ENCODE measurements at places on chromosomes 5 and 9.
A peak's percentile ranks its signal among the peaks of the same experiment; 100 is the strongest.

GRCh38 chr5:32522429-32523143 lies 62.8 kb upstream of the SUB1 start:
- DNase-seq = peak; percentile 90

DNA sequence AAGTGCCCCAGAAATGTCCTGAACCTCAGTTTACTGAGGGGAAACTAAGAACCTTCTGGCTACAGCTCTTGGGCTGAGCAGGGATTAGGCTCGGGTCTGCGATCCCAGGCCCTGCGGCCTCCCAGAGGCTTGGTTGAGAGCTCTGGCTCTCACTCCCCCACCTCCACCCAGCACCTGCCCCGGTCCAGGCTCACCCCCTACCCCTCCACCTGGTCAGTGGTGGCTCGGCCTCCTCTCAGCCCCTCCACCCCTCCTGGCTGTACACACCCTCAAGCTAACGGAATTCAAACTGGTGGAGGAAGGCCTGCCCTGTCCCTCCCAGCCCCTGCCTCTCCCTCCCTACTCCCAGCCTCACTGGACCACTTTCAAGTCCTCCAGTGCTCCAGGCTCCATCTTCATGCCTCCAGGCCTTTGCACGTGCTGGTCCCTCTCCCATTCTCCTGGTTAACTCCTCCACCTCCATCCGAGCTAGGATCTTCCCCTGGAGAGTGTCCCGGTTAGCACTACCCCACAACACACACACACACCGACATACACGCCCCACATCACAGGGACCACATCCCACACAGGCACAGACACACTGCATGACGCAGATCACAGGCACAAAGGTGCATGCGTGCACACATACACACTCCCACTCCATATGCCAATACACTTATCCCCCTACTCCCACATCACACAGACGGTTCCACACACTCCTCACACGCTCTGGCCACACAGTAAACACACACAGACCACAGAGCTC lies 130.9 kb downstream of the C9orf50 start:
- peak; percentile 44 for DNase-seq

DNA sequence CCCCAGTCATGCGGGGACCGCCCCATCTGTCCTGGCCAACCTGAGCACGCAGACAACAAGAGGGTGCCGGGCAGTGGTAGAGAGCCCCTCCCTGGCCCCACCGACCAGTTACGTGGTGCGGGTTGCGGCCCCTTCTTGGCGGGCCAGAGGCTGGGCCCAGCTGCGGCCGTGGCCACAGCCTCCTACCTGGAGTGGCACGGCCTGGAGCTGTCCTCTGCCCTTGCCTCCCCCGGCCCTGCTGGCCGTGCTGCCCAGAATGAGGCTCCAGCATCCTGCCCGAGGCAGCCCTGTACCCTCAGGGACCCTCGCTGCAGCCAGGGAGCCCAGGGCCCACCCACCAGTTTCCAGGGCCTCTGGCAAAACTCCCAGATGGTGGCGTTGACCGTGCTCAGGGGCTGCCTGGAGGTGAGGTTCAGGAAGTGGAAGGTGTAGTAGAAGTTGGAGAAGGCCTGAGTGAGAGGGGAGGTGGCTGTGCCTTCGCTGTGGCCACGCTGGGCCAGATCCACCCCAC lies 5.7 kb downstream of the ENTPD8 start:
- DNase-seq = no peak

DNA sequence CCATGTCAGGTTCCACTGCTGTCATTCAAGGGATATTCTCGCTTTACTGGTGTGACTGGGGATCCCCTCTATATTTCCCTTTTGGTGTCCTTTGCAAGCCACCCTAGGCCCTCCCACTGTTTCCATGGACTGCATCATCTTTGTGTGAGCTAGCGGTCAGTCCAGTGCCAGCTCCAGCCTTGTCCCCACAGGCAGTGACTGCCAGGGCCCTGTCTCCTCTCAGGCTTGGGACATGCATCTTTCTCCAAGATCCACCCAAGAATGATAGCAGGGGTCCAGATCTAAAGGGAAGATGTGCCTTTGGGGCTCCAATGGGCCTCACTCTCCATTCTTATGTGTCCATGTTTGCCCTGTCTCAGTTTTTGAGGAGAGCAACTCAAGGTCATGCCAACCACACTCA lies 37.8 kb upstream of the NXNL2 start:
- DNase-seq = no peak

GRCh38 chr5:89280103-89281037 lies 397.4 kb upstream of the MEF2C start:
- DNase-seq = no peak

GRCh38 chr5:20088361-20088760 lies 100.4 kb upstream of the CDH18 start:
- DNase-seq = no peak

GRCh38 chr9:122954253-122954691 lies 13.5 kb downstream of the RABGAP1 start:
- peak; percentile 74 for DNase-seq

GRCh38 chr5:93503598-93504067 lies 77.4 kb downstream of the NR2F1-AS1 start:
- DNase-seq = peak; percentile 96

DNA sequence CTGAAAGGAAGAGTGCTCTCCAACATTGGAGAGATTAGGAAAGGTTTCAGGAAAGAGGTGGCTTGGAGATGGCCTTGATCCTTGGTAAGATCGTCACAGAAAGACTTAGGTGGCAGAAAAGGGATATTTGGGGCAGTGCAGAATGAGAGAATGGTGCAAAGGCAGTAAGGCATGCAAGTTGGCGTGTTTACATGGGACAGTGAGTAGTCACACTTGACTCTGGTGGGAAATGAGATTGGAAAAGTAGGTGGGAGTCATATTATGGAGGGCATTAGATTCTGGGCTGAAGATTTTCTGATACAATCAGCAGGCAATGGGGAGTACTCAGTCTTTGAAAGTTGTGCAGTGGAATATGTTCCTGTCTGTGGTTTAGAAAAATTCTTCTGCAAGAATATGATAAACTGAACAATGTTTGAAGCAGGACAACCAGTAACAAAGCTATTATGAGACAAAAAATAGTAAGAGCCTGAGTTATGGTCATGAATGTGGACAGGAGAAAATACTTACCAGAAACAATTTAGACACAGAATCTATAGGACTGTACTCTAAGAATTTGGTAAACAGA lies 76.2 kb upstream of the ANKRD55 start:
- DNase-seq = peak; percentile 28

DNA sequence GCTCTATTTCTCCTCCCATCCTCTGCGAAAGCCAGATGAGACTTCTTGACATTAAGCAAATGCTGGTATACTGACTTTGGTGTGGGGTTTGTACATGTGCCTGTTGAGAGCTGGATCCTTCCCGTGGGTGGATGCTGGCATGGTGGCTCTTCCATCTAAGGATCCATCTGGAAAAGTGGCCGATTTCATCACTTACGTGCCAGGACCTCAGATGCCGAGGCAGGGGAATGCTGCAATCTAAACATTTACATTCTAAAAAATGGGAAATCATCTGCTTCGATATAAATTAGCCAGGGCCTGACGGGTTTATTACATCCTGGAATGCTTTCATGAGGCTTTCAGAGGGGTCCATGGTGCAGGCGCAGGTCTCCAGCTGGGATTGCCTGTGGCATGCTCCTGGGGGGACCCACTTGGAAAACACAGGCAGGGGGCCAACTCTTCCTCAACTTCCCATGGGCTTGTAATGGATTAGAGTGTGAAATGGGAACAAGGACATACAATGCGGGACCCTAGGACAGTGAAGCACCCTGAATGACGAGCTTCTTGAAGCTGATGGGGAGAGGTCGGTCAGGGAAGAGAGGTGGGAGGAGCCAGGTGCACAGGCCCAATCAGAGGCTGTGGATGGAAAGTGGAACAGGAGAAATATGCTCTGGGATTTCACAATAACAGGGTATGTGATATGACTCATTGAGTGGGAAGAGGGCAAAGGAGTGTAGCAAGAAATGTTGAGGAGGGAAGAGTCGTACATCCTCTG lies 105.5 kb upstream of the PITX1 start:
- peak; percentile 90 for DNase-seq

DNA sequence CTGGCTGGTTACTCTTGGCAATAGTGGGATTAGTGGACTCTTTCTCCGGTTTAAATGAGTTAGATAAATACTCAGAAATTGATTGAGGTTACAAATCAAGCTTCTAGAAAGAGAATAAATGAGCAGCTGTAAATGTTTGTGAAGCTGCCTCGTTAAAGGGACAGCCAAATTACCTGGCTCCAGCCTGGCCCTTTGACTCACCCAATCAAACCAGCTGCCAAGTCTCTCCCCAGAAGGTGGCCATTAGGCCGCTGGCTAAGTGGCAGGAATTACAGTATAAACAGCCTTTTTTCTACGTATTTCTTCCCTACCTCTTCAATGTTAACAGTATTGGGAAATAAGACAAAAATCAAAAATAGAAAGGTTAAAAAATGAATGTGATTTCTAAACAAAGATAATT lies 46.0 kb upstream of the SRFBP1 start:
- no peak for DNase-seq

- no peak for DNase-seq
These were observed 1.5 kb downstream of the NKD2 start for GRCh38 chr5:1010181-1010510.

- peak; percentile 44 for DNase-seq
These were observed 84.7 kb downstream of the HSD17B3 start for GRCh38 chr9:96217294-96217707.

GRCh38 chr9:114583371-114584155 lies 4.0 kb upstream of the ATP6V1G1 start:
- DNase-seq = no peak

- no peak for DNase-seq
These were observed 24.4 kb upstream of the SMIM15 start for GRCh38 chr5:61186634-61187033.

DNA sequence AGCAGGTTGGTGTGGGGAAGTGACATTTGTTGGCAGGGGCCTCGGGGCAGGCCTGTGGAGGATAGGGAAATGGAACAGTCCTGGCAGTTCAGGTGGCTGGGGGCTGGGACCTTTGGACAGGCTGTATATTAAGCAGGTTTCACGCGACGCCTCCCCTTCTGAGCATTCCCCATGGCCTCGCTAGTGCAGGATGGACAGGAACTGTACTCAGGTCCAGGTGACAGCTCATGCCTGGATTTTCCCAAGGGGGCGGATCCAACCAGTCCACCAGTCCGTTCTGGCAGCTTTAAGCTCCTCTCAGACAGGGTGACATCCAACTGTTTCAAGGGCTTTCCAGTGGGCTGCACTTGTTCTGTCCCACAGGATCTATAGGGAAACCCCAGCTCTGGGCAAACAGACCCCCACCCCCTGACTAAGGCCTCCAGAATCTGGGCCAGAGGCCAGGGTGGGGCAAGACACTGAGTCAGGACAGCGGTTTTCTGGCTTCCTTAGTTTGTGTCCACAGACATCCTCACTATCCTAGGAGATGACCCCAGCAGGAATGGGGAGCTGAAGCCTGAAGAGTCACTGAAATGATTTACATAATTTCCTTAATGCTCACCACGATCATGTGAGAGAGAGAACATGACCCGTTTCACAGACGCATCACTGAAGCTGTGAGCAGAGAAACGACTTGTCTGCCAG lies 20.9 kb downstream of the CSF2 start:
- peak; percentile 89 for DNase-seq

DNA sequence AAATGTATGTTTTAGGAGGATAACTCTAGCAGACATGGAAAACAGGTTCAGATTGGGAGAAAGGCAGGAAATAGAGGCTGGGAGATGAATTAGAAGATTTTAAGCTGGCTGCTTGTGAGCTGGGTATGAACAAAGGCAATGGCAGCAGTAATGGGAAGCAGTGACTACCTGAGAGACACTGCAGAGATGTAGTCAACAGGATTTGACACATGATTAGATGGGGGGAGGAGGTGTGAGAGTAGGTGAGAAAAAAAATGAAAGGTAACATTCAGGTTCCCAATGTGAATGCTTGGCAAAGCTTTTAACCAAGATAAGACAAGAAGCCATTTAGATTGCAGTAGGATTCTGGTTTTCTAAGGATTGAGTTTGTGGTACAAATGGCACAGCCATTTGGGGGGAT lies 22.8 kb upstream of the IFNE start:
- DNase-seq = no peak

GRCh38 chr5:73652391-73652790 lies 26.4 kb downstream of the ARHGEF28 start:
- DNase-seq = no peak

DNA sequence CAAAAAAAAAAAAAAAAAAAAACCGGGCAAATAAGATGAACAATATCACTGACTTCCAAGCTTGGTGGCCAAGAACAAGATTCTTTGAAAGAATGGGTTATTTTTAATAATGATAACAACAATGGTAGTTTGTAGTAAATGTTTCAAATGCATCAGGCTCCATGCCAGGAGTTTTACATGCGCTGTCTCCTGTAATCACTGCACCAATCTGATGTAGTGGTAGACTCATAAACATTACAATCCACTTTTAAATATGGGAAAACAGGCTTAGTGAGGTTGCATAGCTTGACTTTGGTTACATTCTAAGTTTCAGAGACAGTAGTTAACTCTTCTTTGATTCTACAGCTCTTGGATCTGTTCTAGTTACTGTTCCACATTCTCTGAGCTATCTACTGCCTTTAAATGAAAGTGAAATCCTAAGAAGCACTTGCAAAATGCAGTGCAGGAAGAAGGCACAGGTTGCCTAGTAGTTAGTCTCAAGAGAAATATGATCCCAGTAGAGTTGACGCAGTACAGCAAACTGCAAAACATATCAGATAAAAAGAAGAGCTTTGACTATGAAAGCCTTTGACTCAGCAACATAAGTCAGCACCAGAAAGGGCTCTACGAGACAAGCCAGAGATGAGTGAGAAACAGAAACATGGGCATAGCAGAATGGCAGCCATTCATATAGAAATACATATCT lies 62.1 kb downstream of the PDE4D start:
- DNase-seq = peak; percentile 95
